Stimulated activated CD8-positive, alpha-beta memory T cell treated with anti-CD3 and anti-CD28 coated beads, Interleukin-7, amount 100 ng/mL, for 1 hour (primary cell): ENCODE measurements at places on chromosomes 3 and 15.

DNA sequence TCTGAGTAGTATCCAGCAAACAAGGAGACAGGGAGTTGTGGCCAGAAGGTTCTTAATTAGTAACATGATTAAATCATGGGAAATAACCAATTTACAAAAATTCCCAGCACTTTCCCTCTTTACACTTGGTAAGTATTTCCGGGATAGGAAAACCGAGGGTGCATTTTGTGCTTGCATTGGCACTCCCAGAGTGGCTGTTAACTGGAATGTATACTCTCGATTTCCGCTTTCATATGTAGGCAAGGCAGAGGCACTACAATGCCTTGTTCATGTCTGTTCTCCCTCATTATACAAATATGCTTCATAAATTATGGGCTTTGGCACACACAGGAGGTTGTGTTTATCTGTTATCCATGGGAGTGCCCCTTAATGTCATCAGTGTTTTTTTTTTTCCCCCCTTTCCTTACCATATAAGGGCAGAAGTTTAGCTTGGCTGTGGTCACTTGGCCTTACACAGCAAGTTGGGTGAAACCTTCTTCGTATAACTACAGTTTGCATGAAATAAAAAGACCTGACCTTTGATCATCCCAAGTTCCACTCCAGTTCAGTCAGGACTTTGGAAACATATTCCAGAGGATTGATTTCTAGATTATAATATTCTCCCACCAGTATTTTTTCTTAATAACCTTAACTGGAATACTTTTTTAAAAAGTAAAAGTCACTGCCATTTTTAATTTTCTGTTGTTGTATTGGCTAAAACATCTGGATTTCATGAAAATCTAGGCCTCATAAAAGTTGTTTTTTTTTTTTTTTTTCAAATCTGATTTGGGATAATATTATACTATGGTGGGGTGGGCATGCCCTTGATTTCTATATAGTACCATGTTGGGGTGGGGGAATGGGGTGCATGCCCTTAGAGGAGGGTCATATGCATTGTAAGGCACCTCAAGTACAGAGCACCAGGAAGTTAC, 8.9 kb downstream of the TPM1 start:
- DNase-seq, result no peak

DNA sequence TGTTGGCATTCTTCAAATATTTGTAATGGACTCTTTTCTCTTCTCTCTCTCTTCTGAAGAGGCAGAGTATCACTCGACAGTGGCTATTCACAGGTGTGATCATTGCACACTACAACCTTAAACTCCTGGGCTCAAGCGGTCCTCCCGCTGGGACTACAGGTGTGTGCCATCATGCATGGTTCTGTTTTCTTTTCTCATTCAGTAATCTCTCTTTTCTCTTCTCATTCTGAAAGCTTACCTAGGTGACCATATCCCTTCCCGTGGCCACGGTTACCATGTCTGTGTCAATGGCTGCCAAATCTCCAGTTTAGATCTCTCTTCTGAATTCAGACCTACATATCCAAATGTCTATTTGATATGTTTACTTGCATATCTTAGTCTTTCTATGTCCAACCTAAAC, 96.3 kb downstream of the SOX2 start:
- no peak for DNase-seq

DNA sequence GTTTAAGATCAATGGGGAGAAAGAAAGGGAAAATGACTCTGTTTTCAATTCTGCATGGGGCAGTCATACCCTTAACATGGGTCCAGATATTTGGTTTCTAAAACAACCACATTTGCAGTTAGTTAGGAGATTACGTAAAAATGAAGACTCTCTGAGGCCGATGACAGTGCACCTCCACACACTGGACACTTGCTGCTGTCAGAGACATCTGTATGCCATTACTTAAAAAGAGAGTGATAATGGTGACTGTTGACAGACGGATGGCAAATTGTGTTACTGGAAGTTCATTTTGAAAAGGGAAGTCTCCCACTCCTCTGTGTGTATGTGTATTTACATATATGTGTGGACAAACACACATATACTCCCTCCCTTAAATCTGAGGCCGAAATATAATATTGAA, 304.5 kb upstream of the SEMA6D start:
- no peak for DNase-seq

GRCh38 chr3:81931265-81932251, 170.1 kb upstream of the GBE1 start:
- DNase-seq, result no peak

DNA sequence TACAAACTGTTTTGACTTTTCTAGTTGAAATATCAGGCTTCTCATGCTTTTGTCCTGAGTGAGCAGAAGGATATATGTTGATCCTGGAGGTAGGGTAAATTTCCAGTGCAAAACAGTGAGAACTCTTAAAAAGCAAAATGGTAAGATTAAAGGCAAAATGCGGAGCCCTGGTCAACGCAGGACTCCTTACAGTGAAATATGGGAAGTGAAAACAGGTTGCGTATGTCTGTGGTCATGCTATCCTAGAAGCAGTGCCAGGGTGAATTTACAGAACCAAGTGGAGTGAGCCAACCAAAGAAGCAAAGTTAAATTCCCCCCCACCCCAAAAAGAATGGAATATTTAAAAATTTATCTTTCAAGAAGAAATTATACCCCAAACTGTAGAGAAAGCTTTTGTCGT, 256.4 kb downstream of the NR2F2 start:
- no peak for DNase-seq
